ENCODE measurements at places on chromosomes 5 and 9.

- no peak for DNase-seq
These were observed 6.7 kb downstream of the TMEM8B start for GRCh38 chr9:35835766-35836165.

- no peak for DNase-seq
These were observed 96.9 kb downstream of the SLC1A3 start for GRCh38 chr5:36703245-36703860.

GRCh38 chr5:172881691-172882370 is 47.8 kb downstream of the ERGIC1 start:
- peak; percentile 37 for DNase-seq

- no peak for DNase-seq
These were observed 236.7 kb upstream of the CCNH start for GRCh38 chr5:87649455-87649854.

DNA sequence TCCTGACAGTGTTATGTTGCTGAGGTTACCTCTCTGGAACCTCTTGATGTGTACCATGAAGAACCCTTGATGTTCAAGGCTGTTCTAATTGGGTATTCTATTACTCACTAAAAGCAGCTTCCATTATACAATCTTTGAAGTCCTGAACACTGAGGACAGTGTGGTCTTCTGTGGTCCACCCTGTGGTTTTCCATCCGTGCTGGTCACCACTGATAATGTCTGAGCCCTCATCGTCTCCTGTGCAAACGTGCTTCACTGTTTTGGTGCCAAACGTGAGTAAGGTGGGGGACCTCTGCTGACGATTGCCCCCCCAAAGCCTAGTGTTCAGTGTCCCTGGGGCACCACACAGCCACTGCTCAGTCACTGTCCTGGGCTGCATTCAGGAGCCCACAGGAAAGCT is 259.7 kb upstream of the ANKRD55 start:
- no peak for DNase-seq

DNA sequence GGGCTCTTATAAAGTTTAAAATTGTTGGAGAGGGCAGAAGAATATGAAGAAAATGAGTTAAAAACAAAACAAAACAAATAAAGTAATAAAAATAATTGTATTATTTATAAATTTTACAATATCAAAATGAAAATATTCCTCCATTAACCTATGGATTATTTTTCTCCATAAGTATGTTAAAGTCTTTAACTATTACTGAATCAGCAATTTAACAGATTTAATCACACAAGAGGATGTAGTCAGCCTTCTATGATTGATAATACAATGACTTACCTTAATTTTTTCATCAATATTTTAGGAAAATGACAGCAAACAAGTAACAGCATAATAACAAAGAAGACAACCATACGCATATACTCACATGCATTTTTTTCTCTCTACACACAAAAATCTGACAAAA is 1195.3 kb upstream of the NUDT12 start:
- no peak for DNase-seq

DNA sequence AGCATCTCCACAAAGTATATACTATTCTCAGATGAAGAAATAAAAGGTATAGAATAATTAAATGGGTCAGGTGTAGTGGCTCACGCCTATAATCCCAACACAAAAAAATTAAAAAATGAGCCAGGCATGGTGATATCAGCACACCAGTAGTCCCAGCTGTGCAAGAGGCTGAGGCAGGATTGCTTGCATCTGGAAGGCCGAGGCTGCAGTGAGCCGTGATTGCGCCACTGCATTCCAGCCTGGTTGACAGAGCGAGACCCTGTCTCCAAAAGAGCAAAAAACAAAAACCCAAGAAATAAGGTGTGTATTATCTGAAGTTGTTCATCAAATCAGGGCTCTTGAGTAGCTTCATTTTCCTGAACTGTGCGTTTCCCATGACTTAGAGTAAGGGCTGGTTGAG is 83.2 kb upstream of the MYO10 start:
- no peak for DNase-seq

DNA sequence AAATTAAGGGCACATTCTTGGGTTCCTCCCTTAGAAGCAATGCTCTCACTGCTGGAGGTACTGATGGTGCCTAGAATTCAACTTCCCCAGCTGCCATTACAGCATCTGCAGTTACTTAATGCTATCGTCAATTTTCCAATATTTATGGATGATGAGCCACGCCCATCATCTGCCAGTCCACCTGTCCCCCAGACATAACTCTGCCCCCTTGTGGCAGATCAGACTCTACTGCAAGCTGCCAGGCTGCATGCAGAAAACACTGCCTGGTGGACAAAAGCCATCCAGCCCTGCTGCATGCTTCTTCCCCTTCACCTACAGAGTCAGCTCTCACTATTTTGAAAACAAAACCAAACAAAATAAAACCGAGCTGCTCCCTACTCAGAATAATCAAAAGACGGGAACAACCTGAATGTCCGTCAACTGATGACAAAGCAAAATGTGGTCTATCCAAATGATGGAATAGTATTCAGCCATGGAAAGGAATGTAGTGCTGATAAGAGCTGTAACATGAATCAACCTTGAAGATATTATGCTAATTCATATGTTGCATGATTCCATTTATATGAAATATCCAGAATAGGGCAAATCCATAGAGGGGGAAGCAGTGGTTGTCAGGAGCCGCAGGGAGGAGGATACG is 66.4 kb downstream of the RETREG1 start:
- peak; percentile 12 for DNase-seq

DNA sequence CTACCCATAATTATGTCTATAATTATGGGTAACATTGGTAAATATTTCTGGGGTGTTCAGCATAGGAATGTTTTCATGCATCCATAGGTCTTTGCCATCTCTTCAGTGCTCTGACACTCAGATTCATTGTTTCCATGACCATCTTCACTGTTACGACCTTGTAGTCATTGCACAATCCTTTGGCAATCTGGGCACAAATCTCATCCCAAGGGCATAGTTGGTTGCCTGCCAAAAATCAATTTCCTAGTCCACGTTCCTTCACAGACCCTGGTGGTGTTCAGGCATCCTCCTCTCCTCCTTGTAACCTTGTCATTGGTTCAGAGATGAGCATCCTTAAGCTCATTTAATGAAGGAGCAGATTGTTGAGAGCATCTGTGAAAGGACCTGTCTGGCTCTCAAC is 1400.7 kb downstream of the CDH12 start:
- no peak for DNase-seq

GRCh38 chr5:154479160-154479943 is 1.3 kb upstream of the HAND1 start:
- DNase-seq, result no peak

- no peak for DNase-seq
These were observed 395.7 kb downstream of the CDK5RAP2 start for GRCh38 chr9:120184266-120184665.

- no peak for DNase-seq
These were observed 4.8 kb downstream of the TTF1 start for GRCh38 chr9:132401824-132402223.

DNA sequence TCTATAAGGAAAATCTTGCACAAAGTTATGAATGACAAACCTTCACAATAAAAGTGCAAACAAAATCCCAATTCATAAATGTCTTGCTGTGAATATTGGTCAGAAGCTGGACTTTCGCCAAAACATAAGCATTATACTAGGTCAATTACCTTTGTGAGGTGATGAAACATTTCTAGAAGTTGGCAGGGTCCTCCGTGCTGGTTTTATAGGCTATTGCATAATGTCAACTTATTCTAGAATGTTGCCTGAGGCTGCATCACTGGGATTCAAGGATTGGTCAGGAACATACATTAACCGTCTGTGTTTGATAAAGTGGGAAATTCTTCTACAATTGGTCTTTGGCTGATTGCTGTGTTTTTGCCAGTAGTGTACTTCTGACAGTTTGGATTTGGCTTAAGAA is 49.8 kb upstream of the PALM2AKAP2 start:
- DNase-seq, result no peak

GRCh38 chr9:113635586-113635985 is 172.1 kb downstream of the RGS3 start:
- DNase-seq, result no peak

- DNase-seq, result no peak
These were observed 425.3 kb downstream of the CSNK1G3 start for GRCh38 chr5:123937230-123937629.

- no peak for DNase-seq
These were observed 142.0 kb downstream of the ZCCHC7 start for GRCh38 chr9:37262410-37262809.

DNA sequence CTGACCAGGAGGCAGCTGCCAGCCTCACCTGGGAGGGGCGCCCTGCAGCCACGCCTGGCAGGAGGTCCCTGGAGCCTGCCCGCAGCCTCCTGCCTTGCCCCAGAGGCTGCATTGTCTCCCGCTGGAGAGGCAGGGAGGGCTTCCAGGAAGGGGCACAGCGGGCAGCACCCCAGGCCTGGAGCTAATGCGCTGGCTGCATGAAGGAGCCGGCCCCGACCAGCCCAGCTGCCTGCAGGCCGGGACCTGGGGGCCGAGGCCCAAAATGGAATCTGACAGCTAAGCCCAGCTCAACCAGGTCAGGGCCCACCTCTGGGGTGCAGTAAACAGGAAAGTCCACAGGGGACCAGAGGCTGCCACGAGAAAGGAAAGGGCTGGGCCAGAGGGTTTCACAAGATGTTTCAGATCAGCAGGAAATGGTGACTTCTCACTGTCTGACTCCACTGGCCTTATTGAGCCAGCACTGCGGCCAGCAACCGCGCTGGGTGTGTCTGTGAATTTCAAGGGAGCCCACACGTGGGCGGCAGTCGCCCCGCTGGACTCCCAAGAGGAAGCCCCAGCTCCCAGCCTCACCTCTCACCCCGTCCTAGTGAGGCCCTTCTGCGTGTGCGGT is 18.6 kb upstream of the NOTCH1 start:
- DNase-seq, result no peak

DNA sequence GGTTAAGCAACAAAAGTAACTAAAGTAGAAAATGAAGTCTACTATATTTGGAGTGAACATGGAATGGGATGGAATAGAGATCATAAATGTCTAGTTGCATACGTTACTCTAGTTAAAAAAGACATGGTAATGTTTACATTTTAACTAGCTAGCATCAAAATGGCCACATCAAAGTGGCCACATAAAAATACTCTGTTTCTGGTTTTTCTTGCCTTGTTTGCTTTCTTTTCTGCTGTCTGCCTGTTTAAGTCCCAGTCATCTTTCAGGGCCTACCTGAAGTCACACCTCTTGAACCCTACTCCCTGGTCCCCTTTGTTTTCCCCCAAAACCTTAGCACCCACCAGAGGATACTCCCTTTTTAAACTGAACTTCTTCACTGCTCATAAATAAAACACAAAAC is 6.4 kb upstream of the KIF2A start:
- DNase-seq, result peak; percentile 45

GRCh38 chr5:178348356-178349074 is 115.9 kb upstream of the PHYKPL start:
- DNase-seq, result no peak

DNA sequence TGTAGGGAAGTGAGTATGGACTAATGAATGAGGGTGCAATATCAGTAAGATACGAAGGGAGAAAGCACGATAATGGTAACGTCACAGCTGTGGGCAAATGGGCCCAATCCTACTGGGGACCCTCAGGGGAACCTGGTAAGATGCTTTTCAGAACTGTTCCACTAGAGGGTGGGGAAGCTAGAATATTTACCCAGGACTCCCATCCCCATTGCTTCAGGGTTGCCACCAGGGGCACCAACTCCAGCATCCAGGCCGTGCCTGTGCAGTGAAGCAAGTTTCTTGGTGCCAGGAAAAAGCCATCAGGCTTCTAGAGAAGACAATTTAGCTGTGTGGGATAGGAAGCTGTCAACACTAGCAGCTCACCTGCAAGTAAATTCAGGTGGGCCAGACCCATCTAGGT is 409.3 kb downstream of the AGTPBP1 start:
- DNase-seq, result no peak

- no peak for DNase-seq
These were observed 1032.7 kb downstream of the NR2F1-AS1 start for GRCh38 chr5:92548346-92548745.

- no peak for DNase-seq
These were observed 4.6 kb downstream of the EPB41L4B start for GRCh38 chr9:109316207-109316640.

All from CD4-positive, alpha-beta T cell treated with Interleukin-2 at 100 ng/mL for 4 hours (primary cell).